ENCODE measurements at places on chromosomes 16 and 17.
A peak's percentile ranks its signal among the peaks of the same experiment; 100 is the strongest.

- DNase-seq = no peak
Observed at GRCh38 chr17:76368545-76368944, 14.8 kb upstream of the PRPSAP1 start.

DNA sequence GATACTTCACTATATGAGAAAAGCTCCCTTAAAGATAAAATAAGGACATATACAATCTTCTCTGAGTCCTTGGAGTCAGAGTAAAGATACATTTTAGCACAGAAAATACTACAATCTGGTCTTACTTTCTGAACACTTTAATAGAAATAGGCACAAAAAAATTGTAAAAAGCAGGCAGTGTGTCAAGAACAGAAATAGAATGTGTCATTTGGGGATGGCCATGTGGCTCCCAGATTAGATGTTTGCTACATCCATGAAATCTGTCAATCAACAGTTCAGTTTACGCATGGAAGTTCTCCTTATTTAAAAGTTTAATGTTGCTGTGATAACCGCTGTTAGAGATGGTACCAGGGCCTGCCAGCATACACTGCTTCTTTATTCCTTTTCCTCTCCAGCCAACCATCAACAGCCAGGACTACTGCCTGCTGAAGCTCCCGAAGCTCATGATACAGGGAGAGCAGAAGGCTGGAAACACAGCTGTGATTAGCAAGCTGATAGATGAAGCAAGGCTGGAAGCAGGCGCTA is 278.5 kb downstream of the CEP112 start:
- no peak for DNase-seq

GRCh38 chr16:68644296-68644695 is 814 bp upstream of the CDH3 start:
- peak; percentile 3 for DNase-seq

DNA sequence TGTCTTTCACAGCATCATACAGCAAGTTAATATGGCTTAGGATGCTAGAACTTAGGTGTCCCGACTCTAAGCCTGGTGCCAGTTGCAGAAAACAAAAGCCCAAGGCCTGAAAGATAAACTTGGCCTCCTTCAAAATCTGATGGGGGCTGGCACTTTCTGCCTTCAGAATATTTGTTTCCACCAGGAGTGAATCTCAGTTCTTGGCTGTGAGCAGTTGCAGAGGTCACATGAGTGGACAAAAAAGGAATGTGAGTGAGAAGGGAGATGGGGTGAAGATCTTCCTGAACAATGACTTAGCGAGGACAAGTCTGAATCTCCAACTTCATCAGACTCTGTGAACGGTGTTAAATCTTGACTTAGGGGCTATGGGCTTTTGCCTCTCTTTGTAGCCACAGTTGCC is 46.6 kb downstream of the HOXB1 start:
- no peak for DNase-seq

DNA sequence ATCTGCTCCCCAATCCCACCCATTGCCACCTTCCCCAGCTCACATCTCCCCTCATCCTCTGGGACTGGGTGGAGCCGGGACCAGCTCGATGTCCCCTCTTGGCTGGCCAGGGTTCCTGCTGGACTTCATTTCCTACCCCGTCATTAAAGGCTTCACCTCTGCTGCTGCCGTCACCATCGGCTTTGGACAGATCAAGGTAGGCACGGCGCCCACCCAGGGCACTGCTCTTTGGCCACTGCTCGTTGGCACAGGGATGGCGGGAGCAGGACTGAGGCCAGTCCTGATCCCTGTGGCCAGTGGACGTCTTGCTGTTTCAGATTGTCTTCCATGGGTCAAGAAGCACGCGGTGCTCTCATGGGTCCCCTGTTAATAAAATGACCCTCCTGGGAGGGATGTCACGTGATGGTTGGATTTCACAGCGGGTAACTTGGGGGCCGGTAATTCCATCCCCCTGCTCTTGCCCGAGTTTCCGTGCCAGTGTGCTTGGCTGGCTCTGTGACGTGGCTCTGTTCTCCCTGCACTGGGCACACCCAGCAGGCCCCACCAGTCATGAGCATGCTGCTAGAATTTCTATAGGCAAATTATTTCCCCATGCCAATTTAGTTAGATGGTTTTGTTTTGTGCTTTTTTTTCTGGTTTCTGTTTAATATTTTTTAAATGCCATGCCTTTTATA is 3.1 kb downstream of the SLC26A11 start:
- DNase-seq = no peak

DNA sequence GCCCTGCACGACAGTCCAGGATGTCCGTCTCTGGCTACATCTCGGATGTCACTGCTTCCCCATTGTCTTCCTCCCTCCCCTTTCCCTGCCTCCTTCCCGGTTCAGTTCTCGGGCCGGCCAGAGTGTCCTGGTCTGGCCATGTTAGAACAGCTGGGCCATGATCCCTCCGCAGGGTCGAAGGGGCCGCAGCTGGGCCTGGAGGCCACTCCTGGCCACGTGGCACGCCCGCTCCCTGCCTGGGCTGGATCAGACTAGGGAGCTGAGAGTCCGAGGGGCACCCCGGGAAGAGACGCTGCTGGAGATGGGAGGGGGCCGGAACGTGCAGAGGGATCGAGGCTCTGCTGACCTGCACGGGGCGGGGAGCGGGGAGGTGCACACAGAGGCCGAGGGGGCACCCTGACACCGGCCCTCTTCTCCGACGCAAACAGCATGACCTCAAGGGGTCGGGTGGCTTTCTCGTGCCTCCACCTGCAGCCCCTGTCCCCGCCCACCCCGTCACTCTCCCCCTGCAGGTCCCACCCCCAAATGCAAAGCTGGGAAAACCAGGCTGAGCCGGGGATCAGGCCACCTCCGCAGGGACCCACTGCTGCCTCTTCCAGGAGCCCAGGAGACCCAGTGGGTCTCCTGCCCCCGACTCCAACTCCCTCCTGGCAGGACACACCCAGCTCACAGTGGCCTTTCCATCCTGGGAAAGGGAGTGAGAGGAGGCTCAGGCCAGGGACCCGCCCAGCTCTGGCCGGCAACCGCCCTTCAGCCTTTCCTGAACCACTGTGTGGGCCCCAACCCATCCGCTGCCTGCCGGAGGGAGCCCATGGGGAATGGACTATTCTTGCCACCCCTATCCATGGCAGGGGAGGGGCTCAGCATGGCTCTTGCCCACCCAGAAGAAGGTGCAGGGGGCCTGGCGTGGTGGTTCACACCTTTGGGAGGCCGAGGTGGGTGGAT is 38.5 kb downstream of the CTU2 start:
- no peak for DNase-seq

GRCh38 chr17:67055041-67055443 is 10.7 kb downstream of the CACNG1 start:
- no peak for DNase-seq

- DNase-seq = no peak
Observed at GRCh38 chr17:18950944-18951905, 740 bp upstream of the SLC5A10 start.

DNA sequence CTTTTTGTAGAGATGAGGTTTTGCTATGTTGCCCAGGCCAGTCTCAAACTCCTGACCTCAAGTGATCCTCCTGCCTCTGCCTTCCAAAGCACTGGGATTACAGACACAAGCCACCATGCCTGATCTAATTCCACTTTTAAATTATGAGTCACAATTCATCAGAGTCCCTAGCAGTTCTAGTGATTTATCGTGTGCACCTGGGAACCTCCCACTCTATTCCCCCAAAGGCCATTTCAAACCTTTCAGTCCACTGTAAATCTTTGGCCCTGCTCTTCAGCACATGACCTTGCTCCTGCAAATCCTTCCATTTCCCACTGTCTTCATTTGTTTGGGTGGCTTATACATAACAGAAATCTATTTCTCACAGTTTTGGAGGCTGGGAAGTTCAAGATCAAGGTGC is 73.0 kb downstream of the HS3ST2 start:
- DNase-seq = no peak

- DNase-seq = no peak
Observed at GRCh38 chr17:82663381-82664275, 15.4 kb upstream of the WDR45B start.

DNA sequence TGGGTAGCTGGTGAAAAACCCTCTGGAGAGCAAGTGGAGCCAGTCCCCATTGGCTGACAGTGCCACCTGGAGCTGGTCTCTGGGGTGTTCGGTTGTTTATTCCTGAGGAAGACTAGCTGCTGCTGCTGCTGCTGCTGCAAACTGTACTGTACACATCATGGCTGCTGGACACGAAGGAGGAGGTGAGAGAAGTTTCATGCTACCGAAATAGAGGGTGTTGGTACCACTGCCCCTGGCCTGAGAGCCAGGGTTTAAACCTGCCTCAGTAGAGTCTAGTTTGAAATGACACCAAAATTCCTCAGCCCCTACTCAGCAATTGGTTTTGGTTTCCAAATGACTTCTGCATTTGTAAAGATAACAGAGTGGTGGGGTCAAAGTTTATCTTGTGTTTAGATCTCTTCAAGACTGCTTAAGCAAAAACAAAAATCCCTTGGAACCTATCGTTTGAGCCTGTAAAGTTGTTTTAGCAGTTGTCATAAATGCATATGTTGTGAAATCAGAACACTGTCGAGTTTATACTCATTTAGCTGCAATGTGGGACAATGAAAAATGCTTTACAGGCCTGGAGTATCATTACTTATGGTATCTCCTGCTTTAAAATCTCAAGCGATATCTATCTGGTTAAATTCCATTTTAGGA is 40.8 kb downstream of the CYB5B start:
- DNase-seq = peak; percentile 13

DNA sequence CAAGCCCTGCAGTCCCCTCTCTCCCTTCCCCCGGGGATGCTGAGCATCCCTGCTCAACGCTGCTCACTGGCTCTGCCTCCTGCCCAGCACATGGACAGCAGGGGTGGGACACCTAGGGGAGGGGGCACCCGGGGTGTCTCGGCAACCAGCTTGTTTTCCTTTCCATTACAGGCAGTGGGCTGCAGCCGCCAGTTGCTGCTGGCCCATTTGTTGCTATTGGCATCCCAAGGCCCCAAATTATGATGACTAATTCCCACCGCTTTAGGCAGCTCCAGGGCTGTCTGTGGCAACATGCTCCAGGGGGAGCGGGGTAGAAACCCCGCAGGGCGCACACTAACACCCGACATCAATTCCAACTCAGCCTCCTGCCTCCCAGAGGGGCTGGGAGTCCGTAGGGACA is 4.9 kb downstream of the SDK2 start:
- no peak for DNase-seq

- DNase-seq = peak; percentile 62
Observed at GRCh38 chr17:73091770-73092522, 542 bp downstream of the SLC39A11 start.

GRCh38 chr17:77382356-77382911 is 241.7 kb downstream of the SEC14L1 start:
- peak; percentile 51 for DNase-seq

DNA sequence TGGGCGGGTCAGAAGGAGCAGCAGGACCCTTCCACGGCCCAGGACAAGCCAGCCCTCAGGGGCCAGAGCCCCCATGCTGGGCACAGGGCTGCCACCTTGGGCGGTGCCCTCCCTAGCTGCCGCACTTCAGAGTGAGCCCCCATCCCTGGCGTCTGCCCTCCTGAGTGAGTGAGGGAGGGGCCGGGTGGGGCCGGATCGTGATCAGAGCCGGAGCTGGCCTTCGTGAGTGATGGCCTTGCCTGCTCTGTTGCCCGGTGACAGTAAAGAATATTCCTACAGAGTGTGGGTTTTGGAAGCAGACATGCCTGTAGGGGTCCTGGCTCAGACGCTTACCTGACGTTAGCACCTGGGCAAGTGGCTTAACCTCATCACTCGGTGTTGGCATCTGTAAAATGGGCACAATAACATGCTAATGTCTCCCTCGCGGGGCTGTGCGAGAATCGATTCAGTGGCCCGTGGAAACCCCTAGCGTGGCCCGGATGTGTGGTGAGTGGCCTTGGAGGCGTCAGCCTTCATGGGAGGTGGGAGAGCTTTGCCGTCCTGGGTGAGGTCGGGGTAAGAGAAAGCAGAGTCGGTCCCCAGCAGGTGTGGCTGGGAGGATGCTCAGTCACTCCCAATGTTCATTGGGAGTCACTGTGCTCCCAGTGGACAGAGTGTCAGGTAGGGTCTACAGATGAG is 26.1 kb downstream of the JPH3 start:
- DNase-seq = no peak

- no peak for DNase-seq
Observed at GRCh38 chr17:50346313-50347116, 589 bp downstream of the XYLT2 start.

- no peak for DNase-seq
Observed at GRCh38 chr17:39002991-39003715, 36.0 kb upstream of the FBXO47 start.

- no peak for DNase-seq
Observed at GRCh38 chr16:68298907-68299561, 11.7 kb downstream of the SLC7A6OS start.

DNA sequence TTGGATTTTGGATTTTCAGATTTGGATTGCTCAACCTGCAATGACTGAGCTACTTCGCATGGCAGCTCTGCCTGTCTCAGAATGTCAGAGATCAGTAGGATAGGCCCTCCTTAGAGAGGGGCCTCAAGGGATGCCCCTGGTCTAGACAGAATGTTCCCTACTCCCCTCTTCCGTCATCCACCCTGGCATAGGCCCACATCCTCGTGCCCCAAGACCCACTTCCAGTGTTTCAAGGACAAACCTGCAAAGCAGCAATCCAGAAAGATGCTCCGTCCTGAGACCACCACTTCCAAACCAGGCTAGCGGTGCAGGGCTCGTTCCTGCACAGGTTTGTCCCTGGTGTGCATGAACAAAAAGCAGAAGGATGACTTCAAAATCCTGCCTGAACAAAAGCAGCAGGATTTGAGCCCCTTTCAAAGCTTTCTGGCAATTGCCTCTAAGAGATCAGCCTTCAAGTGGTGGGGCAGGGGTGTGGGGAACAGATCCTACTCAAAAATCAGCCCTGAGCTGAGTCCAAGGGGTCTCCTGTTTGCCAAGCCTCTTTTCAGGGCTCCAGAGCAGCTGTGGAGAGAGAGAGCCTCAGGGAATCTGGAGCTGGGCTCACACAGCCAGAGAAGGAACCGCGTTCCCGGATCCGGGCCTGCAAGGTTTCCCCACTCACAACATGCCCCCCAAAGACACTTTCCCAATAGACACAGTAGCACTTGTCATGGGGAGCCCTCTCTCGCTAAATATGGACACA is 121.1 kb downstream of the SOCS1 start:
- no peak for DNase-seq

DNA sequence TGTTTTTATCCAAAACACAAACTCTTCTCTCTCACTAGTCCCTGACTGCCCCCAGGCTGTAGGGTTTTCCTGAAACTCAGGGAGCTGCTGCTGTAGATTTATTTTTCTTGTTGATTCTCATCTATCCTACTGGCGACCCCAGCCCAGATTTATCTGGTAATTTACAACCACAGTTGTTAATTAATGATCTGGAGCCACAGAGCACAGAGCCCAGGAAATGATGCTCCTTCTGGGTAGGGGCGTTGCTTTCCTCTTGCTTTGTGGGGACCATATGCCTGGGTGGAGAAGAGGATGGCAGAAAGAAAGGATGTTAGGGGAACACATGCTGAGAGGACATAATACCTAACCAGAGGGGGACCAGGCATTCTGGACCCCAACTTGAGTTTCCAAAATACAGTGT is 7.4 kb upstream of the ETV4 start:
- DNase-seq = no peak

Measured in NCI-H2171 (cell line).